ENCODE measurements at places on chromosomes 12 and 14. TPM values are rescaled to one million over a fixed set of nuclear protein-coding genes. Genes with fewer than 3 reads are reported as not detected.

DNA sequence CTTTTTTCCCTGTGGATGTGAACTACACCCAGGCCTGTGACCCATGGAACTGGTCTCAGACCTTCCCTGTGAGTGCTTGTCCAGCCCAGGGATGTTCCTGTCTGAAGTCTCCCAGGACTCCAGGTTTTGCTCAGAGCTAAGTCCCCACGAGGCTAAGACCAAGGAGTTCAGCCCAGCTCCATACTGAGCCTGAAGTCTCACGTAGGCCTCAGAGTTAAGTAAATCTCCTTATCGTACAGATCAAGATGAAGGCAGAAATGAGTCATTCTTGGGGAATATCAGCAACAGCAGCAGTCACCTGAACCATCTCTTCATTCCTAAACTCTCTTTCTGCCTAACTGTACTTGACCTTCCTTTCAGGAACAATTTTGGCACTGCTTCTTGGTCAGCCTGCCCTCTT lies 139.8 kb downstream of the ANO6 start:
- DNase-seq, result no peak

- no peak for DNase-seq
These were observed 17.1 kb upstream of the MDM1 start for GRCh38 chr12:68349220-68349621.

GRCh38 chr12:69438539-69438938 lies 31.6 kb upstream of the FRS2 start:
- no peak for DNase-seq

DNA sequence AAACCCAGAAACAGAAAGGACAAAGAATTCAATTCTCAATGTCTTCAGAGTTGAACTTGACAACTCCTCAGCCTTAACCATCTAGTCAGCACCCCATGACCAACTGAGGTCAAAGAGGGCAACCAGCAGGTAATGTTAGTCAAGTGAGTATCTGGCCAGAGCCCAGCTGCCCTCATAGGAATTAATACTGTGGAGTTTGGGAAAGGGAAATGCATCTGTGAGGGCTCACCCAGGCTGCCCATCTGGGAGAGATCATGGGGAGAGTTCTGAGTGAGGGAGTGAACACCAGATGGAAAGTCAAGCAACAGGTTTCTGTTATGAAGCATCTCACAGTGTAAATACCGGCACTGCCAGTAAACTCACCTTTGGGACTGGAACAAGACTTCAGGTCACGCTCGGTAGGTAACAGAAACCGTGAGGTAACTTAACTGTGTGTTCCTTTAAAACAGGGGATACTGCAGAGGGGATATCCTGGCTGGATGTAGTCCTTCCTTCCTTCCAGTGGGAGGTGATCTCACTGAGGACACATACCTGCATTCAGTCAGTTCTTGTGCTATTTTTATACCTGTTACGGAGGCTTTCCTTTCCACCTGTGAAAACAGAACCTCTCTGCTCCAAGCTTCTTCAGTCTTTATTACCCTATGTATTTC lies 94.4 kb downstream of the DAD1 start:
- DNase-seq, result no peak

- no peak for DNase-seq
These were observed 1.3 kb downstream of the LRRK2 start for GRCh38 chr12:40225984-40226602.

Gene GPD1
- 1.2 TPM for total RNA-seq

Gene MYH6
- total RNA-seq, result not detected

Gene PRICKLE1
- total RNA-seq, result 26.1 TPM

Gene IRAK3
- total RNA-seq, result 2.2 TPM
